Fibroblast of skin of right quadriceps (primary cell): ENCODE measurements at places on chromosomes 4 and X.

- no peak for DNase-seq
These were observed 136.5 kb upstream of the NKX1-1 start for GRCh38 chr4:1542516-1543320.

DNA sequence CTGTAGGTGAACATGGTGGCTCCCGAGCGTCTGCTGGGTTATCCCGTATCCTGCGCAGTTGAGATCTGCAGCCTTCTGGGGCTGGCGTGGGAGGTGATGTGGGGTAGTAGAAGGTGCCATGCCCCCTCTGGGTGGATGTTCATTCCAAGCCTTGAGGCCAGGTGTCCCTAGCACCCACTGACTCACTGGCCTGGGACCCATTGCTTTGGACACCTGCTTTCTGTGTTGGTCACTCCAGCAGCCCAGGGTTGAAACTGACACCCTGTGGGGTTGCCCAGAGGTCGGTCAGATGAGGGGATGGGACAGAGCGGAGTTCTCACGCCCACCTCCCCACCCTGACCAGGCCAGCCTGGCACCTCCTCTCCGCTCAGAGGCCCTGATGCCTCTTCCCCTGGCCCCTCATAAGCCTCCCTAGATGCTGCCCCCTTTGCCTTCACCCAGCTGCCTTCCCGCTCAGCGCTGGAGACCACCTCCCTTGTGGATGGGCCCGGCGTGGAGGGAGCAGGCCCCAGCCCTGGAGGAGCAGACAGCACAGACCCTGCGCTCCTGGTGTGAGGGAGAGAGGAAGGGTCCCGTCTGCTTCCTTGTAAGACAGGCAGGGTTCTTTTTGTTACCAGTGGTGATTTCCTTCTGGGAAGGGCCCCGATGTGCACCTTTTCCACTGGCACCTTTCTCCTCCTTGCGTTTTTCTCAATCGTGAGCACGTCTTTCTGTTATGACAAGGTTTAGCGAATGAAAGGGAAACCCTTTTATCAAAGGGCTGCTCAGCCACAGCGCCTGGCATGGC lies 2.0 kb downstream of the DOK7 start:
- DNase-seq = no peak

DNA sequence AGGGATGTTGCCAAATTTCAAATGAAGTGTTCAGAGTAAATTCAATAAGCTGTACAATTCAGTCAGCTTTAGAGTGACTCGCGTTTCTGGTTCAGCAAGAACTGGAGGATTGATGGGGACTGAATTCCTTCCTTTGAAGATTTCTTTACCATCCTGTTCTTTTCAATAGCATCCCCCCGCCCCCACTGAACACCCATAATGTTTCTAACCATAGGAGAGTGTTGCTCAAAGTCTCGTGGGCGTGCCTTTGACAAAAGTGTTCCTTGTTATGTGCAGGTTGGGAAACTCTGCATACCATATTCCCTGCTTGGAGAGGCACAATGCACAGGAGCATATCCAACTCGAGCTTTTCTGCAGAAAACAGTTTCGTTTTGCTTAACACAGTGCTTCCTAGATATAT lies 323.5 kb upstream of the CASK start:
- DNase-seq = no peak

- DNase-seq = peak; percentile 96
These were observed 570.4 kb upstream of the DIPK2B start for GRCh38 chrX:45771114-45771513.

DNA sequence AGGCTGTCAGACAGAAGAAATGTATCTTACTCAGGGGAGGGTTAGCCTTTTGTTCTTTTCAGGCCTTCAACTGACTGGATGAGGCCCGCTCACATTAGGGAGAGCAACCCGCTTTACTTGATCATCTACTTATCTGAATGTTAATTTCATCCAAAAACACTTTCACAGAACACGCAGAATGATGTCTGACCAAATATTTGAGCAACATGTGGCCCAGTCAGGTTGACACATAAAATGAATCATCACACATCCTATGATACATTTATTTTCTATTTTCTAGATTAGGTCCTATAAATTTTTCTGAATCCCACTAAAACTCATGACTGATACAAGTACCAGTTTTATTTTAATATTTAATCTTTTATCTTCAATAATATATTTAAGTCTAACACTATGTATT lies 260.3 kb downstream of the IL15 start:
- no peak for DNase-seq

GRCh38 chr4:183563874-183564273 lies 59.0 kb downstream of the ING2 start:
- peak; percentile 10 for DNase-seq

DNA sequence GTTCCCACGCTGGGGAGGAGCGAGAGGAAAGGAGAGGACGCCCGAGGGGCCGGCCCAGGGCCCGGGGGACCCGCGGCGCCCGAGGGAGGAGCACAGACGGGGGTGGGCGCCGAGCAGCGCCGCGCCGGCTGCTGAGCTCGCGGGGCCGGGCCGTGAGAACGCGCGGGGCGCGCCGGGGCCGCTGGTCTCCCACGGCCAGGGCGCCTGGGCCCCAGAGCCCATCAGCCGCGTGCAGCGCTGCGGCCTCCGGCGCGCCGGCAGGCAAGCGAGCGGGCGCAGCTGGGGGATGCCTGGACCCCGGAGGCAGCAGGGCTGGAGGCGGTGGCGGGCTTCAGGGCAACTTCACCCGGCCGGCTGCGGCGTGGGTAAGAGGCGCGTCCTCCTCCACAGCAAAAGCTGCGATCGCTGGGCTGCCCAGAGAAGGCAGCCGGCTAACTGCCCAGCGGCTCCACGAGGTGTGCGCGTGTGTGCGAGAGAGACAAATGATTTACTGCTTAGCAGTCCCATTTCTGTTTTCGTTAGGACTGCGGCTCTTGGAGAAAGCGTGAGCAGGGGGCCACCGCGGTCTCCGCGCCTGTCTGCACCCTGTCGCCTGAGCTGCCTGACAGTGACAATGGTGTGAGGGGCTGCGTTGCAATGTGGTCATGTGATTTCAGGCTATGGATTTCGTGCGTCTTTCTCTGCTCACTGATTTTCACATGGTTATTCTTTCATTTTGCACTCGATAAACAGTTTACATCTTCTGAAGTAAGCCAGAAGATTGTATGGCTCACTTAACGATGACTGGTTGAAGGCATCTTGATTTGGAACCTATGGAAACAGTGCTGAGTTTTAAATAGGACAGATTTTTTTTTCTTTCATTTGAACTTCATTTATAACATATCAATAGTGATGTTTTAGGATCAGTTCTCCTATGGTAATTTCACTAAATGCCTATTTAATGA lies 1.2 kb downstream of the GUCY1A1 start:
- peak; percentile 27 for DNase-seq

- DNase-seq = peak; percentile 54
These were observed 83.3 kb downstream of the CLDN34 start for GRCh38 chrX:10050481-10050880.

GRCh38 chr4:183968931-183969330 lies 63.8 kb downstream of the STOX2 start:
- no peak for DNase-seq

DNA sequence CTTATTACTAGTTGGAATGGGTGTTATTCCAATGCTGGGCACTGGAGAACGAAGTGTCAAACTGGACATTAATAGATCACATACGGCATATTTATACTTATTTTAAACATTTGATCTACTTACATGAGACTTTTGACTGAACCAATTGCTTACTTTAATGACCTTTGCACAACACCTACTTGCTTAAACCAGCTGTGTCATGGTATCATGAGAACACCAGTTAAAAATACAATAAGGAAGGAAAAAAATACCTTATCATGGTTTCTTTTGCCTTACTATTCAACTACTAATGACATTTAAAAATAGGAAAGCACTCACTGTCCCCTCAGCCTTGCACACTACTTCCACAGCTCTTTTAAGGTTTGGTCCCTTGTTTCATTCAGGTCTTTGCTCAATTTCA lies 146.9 kb downstream of the FAM13A start:
- DNase-seq = no peak

DNA sequence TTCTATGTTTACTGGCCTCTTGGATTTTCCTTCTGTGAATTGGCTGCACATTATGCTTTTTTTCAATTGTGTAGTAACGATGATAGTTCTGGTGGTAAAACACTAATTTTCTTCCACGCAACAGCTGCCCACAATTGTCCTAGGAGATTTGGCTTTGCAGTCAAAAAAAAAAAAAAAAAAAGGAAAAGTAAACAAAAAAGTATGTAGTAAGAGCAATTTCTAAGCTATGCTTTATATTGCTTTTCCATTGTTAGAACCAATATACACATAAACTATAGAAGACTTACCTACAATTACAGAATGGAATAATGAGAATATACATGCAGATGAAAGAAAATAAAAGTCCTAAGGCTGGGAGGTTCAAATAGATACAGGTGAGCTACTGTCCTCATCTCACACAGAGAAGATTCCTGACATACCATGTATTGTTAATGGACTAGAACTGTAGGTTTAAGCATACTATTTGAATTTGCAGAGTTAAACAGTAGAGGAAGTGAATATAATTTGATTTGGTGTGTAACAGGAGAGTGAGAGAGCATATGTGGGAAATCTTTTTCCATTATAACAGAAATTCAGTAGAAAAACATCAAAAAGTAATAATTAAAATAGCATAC lies 976.2 kb downstream of the RAB28 start:
- DNase-seq = no peak

GRCh38 chr4:100070868-100071267 lies 119.4 kb downstream of the DDIT4L start:
- no peak for DNase-seq

DNA sequence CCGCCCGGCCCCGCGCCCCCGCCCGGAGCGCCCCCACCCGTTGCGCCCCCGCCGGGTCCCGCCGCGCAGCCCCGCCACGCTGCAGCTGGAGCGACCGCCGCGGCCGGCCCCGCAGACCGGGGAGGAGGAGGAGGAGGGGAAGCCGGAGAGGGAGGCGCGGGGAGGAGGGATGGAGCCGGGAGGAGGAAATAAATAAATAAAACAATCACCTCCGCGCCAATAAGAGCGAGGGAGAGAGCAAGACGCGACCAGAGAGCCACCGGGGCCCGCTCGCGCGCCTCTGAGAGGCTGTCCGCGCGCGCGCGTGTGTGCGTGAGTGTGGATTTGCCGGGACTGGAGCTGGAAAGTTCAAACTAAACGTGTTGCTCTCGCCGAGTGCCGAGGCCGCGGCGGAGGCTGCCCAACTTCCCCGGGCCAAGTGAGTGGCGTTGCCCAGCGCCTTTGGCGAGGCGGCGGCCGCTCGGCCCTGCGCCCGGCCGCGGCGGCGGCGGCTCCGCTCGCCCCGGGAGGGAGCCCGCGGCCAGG lies 2184.4 kb upstream of the TENM3 start:
- DNase-seq = peak; percentile 43

- no peak for DNase-seq
These were observed 299.5 kb downstream of the MAPK10 start for GRCh38 chr4:86060341-86060740.

DNA sequence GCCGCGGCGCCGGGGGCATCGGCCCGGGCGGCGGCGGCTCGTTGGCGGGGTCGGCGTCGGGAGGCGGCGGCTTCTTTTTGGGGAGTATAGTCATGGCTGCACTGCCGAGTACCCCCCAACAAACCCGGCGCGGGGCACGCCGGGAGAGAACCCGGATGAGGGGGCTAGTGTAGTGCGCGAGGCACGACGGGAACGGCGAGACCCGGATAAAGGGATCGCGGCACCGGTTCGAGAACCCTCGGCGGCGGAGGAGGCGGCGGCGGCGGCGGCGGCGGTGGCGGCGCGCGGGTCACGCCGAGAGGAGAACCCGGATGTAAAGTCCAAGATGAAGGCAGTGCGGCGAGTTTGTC lies at the start of gene OTUD5:
Gene OTUD5, minus strand, starts transcription at position 131 of the 350 bp plus-strand sequence. Its CDS starts 37 bp downstream, at position 94.
- DNase-seq = peak; percentile 69

- DNase-seq = no peak
These were observed 4.4 kb downstream of the MSMO1 start for GRCh38 chr4:165331823-165332222.

- no peak for DNase-seq
These were observed 47.8 kb downstream of the SLIT2 start for GRCh38 chr4:20299515-20299914.

GRCh38 chr4:139873111-139873860 lies 207.7 kb downstream of the MGST2 start:
- DNase-seq = peak; percentile 51

- DNase-seq = no peak
These were observed 220.7 kb downstream of the HS6ST2 start for GRCh38 chrX:132737743-132738142.

GRCh38 chr4:81773557-81773956 lies 301.9 kb upstream of the RASGEF1B start:
- DNase-seq = no peak

GRCh38 chrX:131987252-131987651 lies 35.9 kb upstream of the STK26 start:
- DNase-seq = no peak

GRCh38 chr4:89294573-89295269 lies 12.9 kb downstream of the GPRIN3 start:
- no peak for DNase-seq

DNA sequence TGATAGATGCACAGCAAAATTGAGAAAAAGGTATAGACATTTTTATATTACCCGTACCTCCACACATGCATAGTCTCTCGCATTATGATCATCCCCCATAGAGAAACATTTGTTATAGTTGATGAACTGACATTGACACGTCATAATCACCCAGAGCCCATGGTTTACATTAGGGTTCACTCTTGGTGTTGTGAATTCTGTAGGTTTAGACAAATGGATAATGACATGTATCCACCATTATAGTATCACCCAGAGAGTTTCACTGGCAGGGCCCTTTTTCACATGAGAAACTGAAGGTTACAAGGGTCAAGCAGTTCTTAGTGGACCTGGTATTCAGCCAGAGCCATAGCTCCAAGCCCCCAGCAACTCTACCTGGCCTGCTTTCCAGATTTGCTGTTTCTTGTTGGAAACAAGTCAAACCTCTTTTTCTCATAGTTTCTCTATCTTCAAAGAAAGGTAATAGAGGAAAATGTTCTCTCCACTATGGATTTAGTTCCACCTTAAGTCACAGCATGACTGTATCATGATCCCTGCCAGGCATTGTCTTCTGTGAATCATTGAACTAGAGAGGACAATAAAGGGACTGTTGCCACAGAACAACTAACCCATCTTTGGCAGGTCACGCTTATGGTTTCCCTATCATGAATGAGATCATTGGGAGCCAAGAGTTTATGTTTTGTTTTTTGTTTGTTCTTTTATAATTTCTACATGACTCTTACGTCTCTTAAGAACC lies 64.0 kb downstream of the HHIP start:
- peak; percentile 44 for DNase-seq

DNA sequence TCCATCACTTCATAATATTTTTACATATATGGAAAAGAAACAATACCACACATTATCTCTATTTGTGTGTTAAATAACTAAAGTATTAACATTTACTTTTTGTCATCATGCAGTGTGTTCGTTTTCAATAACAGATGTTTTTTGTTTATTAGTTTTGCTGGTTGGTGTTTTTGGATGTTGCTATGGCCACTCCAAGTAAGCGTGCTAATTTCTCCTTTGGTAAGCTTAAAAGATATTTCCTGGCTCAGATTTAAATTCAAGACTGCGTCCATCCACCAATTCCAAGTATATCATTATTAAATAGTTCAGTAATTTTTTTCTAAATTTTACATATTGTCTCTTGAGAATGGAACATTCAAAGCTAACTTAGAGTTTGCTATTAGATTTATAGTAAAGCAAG lies 235.4 kb upstream of the IL1RAPL1 start:
- no peak for DNase-seq

- peak; percentile 84 for DNase-seq
These were observed 423.5 kb upstream of the CTSO start for GRCh38 chr4:156377036-156377710.

- peak; percentile 35 for DNase-seq
These were observed 85.7 kb upstream of the TBL1X start for GRCh38 chrX:9378980-9379696.
